ENCODE measurements at places on chromosomes 13 and 19.
A peak's percentile ranks its signal among the peaks of the same experiment; 100 is the strongest.

DNA sequence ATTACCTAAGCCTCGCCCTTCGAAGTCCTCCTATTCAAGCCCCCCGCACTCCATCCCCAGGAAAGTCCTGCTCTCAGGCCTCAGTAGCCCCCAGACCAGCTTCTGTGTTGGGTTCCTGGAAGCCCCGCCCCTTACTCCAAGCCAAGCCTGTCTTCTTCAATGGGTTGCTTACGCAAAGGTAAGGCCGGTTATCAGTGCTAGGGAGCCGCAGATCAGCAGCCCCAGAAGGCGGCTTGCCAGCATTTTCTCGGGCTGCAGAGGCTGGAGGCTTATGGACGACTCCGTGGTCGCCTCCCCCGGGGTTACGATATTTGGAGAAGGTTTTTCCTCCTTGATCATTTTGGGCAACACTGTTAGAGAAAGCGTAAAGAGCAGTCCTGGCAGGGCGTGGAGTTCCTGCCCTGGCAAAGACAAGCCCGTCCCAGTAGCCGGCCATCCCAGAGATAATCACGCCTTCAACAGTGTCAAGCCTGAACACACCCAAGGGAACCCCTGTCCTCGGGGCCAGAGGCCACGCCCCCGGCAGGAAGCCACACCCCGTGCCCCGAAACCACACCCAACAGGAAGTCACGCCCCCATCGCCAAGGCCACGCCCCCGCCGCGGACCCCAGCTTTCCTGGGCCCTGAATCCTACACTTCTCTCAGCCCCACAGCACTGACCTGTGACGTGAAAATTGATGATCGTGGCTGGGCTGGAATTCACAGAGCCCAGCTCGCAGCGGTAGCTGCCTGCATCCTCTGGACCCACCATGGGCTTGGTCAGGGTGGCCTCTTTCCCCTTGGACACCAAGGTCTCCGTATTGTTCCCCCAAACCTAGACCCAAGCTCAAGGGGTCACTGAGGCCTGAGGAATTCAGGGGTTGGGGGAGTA is 954 bp upstream of the RASIP1 start:
- DNase-seq, result peak; percentile 27

DNA sequence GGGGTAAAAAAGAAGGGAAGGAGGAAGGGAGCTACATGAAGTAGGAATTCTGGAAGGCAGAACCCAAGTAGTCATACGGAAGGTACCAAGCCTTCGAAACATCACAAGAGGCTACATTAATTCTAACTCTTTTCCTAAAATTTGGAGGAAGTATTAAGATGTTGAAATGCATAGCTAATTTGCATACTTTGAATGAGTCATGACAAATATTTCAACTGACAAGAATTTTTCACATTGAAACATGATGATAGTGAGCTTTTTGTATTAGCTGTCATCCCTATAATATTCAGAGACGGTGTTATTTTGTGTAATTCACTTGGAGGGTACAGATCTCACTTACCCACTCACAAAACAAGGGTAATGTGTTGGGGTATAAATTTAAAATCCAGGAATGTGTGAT is 9.1 kb upstream of the ACOD1 start:
- DNase-seq, result no peak

- DNase-seq, result peak; percentile 41
Observed at GRCh38 chr13:102402290-102402689, 442 bp upstream of the FGF14 start.

DNA sequence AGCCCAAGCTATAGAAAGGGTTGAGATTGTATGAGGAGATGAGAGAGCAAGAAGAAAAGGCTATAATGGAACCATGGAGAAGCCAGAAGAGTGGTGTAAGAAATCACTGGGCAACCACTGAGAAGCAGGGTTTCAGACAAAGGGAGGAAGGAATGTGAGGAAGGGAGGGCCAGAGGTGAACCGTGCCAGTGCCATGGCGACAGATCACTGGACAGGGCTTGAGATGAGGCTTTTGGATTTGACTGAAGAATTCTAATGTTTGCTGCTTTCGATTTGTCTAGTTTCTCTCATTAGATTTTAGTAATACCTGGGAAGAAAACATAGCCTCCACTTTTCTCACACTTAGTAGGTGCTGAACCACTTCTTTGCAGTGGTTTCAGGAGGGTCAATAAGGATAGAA is 6.3 kb upstream of the GPR183 start:
- no peak for DNase-seq

GRCh38 chr19:57812226-57812625 is 2.5 kb downstream of the ZNF552 start:
- DNase-seq, result peak; percentile 27

- DNase-seq, result no peak
Observed at GRCh38 chr19:30916238-30916637, 433.0 kb downstream of the TSHZ3 start.

Measured in T-helper 2 cell treated with Interferon-gamma antibody and Interleukin-4, amounts not matched to agents 5 μg/mL and 100 μg/mL, for 36 hours (primary cell).